ENCODE measurements at places on chromosomes 4 and X. TPM values are rescaled to one million over a fixed set of nuclear protein-coding genes. Genes with fewer than 3 reads are reported as not detected.

DNA sequence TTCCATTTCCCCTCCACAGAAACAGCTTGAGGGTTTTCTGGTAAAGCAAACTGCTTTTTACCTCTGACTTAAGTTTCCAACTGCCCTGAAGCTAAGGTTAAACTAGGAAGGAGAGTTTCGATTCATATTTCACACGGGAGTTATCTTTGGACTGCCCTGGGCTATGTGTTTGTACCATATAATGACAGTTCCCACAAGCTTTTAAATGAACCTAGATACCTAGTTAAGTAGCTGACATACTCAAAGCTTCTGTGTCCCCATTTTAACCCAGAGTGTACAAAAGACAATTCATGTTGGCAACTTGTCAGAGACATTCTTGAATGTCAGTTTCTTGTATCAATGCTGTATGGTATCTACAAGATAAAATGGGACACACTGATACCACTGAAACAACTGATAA, 1296.6 kb upstream of the IGFBP7 start:
- no peak for DNase-seq

- no peak for DNase-seq
Measured at GRCh38 chr4:108532738-108533137, 87.6 kb upstream of the RPL34 start.

DNA sequence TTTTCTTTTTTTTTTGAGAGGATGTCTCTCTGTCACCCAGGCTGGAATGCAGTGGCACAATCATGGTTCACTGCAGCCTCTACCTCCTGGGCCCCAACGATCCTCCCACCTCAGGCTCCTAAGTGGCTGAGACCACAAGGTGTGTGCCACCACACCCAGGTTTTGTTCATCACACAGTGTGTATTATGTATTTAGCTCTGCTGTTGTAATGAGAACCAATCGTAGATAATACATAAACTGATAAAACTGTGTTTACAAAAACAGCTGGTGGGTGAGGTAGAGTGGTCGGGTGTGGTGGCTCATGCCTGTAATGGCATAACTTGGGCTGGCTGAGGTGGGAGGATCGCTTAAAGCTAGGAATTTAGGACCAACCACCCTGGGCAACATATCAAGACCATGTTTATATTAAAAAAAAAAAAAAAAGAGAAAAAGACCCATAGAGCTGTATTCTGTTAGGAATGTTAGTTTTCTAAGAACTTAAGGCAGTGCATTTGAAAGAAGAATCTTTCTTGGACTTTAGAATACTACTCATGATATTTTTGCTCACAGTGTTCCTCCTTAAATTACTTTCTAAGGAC, 34.9 kb downstream of the POLR2B start:
- DNase-seq: no peak

- no peak for DNase-seq
Measured at GRCh38 chr4:71827826-71828225, 43.9 kb upstream of the GC start.

Gene LANCL3
- 0.34 TPM for total RNA-seq

DNA sequence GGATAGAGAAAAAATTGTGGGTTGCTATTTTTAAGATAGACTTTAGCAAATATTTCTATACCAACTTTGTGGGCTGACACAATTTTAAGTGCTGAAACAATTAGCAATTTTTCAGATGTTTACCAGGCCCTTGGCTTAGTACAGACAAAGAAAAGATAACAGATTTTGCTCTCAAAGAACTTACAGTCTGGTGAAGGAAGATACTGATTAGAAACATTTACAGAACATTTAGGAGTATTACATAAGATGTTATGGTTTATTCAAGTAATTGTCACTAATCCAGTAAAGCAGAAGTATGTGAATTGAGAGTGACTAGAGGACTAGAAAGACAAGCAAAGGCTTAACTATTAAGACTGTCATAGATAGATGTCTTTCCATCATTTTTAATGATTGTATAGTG, 35.3 kb upstream of the NDUFC1 start:
- no peak for DNase-seq

Gene ZNF630
- 1.7 TPM for total RNA-seq

DNA sequence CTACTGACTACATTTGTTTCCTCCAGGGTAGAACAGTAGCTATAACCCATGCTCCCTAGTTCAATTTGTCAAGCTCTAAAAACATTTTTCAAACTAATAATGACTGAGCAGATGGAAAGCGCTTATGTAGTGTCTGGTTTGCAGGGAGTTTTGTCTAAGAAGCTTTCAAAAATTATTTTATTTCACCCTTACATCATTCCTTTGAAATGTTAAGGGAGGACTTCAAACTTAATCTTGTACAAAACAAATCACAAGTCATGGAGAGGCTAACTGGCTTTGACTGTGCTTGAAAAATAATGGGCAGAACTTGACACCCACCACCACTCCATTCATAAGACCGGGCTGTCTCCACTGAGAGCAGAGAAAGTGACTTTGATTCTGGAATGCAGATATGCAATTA, 153.4 kb upstream of the QRFPR start:
- no peak for DNase-seq

Gene KCND1
- 2.6 TPM for total RNA-seq

Gene GRIPAP1
- total RNA-seq: 64.3 TPM

Gene PPBP
- not detected for total RNA-seq

GRCh38 chr4:35591035-35591434, 653.3 kb downstream of the ARAP2 start:
- no peak for DNase-seq

DNA sequence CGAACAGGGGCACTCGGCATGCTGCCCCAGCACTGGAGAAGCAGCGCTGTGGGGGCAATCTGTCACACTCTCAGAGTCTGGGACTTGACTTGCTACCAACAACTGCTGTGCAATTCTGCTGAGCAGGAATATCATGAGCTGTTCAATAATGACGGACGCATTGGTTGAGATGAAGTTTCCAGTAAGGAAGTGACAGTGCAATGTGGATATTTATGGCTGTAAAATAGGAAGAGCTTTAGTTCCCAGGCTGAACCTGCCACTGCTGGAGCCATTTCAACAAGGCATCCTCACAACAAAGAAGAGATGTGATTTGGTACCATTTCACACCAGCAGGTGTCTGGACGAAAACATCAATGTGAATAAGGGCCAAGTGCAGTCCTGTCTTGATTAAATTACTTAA, 24.2 kb downstream of the CHST7 start:
- no peak for DNase-seq

DNA sequence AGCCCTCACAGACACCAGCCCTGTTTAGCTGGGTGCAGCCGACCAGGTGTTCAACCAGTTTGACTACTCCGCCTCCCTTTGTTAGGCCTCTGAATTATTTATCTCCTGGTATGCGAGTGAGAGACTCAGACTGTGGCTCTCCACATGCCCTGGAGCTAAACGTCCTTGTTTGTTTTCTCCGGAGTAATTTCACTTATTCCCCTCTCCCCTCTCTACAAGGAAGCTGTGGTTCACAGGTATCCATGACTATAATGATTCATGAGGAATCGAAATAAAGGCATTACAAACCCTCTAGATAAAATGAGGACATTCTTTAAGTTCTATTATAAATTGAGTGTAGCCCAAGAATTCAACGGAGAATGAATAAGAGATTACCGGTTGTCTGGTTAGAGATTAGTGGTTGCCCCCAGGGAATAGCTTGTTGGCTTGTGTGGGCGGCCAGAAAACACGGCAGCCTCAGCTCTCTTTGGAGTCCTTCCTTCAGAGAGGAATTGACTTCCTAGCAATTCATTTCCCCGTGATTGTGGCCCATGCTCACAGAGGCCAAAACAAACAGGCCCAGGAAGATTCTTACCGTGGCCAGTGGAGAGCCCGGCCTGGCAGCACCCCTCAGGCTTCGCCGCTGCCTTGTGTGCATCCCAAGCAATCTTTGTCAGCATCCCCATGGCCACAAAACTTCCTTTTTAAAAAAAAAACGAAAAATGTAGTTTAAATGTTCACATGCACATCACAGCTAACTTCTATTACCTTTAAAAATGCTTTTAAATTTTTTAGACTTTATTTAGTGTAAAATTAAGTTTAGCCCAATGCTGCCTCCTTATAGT, 60.2 kb upstream of the CBR4 start:
- DNase-seq: no peak

DNA sequence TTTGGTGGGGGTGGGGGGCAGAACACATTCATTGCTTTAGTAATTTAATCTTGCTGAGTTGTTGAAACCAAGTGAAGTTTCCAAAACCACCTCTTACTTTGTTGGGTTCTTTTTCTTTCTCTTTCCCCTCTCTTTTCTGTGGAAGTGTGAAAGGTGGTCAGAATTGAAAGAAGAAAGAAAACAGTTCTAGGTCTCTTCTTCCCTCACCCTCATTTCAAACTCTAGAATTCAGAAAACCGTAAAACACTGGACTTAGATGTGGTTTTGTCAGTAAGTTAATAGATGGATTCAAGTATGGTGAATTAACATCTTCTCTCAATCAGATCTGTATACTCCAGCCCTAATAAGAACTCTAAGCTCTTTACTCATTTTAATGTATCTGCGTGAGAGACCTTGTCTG, 23.7 kb downstream of the PLP1 start:
- no peak for DNase-seq

DNA sequence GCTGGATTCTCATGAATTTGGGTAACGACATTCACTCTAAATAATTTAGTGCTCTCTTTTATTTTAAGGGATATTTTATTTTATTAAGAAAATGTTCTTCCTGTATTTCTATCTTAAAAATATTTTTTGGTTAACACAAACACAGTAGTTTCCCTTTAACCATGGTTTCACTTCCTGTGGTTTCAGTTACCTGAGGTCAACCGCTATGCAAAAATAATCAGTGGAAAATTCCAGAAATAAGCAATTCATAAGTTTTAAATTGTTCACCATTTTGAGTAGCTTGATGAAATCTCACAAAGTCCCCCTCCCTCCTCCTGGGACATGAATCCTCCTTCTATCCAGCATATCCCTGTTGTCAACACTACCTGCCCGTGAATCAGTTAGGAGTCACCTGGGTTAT, 71.4 kb downstream of the GBA3 start:
- DNase-seq: no peak

GRCh38 chr4:53889326-53890055, 174.9 kb downstream of the CHIC2 start:
- no peak for DNase-seq

DNA sequence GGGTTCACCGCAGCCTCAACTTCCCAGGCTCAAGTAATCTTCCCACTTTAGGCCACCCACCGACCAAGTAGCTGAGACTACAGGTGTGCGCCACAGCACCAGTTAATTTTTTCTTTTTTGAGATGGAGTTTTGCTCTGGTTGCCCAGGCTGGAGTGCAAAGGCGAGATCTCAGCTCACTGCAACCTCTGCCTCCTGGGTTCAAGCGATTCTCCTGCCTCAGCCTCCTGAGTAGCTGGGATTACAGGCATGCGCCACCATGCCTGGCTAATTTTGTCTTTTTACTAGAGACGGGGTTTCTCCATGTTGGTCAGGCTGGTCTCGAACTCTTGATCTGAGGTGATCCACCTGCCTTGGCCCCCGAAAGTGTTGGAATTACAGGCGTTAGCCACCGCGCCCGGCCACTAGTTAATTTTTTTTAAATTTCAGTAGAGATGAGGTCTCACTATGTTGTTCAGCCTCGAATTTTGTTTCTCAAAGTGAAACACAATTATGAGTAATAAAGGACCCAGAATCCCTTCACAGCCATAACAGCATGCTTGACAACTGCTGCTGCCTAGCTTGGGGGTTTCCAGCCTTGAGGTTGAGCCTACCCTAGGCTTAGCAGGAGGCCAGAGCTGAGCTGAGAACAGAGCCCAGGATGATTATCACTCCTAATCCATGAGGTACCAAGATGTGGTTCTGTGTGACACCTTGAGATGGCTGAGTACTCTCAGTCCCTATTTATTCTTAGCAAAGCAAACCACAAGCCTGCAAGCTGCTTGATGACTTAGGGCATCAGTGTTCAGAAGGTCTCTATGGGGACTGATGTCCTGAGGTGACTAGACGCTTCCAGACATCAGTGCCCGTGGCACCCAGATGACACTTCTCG, 41.6 kb upstream of the NKRF start:
- peak; percentile 83 for DNase-seq

DNA sequence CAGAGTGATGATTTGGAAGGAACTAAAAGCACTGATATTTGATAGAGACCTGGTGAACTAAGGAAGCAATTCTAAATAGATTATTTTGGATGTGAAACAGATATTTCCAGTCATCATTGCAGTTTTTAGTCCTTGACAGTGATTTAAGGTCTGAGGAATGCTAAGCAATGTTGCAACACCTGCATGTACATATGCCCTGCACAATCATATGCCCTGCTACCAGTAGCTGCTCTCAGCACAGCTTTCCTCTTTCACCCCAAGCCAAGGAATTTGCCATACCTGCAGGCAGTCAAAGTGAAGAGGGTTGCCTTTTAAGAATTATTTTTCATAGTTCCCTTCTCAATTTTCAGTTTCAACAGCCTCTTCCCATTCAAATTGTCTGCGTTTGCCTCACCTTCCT, 8.7 kb upstream of the FAM47A start:
- DNase-seq: no peak

Gene RNF212
- total RNA-seq: 3.3 TPM

Gene ATP2B3
- total RNA-seq: not detected

DNA sequence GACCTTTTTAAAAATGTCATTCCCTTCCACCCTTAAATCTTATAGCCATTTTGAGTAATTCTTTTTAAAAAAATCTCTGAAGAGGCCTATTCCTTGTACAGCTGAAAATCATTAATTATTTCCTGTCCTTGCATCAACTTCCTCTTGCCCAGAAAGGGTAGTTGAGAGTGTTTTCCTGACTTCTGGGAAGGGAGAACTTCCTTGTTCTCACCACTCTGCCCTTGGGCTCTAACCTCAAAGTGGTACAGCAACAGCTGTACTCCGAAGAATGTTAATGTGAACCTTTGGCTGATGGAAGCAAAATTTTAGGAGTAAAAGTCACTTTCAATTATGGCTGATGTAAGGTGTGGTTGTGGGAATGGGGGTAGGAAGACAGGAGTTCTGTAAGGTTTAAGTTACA, 15.1 kb upstream of the FABP2 start:
- no peak for DNase-seq

DNA sequence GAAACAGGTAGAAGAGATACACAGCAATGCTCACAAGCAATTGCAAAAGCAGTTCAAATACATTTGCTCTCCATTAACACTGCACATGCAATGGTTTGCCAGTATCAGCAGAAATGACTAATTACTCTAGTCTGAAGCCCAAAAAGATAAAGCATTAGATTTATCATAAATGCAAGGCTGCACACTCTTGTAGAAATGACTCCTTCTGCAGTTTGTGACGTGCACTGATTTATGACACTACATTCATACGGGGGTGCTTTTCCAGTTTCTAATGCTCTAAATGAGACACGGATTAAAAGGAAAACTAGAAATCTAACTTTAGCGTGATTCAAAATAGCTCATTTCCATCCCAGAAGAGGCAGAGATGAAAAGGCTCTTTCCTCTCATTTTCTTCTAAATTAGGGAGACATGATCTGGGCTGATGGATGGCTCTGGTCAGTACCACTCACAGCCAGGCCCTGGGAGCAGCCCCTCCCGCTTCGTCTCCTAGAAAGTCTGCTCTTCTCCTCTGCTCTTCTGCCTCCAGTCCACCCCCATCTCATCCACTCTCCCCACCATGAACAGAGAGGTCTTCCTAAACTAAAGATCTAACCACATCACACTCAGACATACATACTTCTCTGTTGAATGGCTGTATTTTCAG, 33.2 kb downstream of the PPP2R2C start:
- DNase-seq: no peak

GRCh38 chrX:31228415-31228832, 156.6 kb upstream of the FTHL17 start:
- no peak for DNase-seq

Gene PITX2
- total RNA-seq: not detected

Gene OTC
- not detected for total RNA-seq
